ENCODE measurements at places on chromosomes 16 and 17.

- DNase-seq: no peak
These were observed 821 bp upstream of the GFAP start for GRCh38 chr17:44915862-44916780.

- DNase-seq: no peak
These were observed 58.7 kb downstream of the SOCS3 start for GRCh38 chr17:78300962-78301820.

DNA sequence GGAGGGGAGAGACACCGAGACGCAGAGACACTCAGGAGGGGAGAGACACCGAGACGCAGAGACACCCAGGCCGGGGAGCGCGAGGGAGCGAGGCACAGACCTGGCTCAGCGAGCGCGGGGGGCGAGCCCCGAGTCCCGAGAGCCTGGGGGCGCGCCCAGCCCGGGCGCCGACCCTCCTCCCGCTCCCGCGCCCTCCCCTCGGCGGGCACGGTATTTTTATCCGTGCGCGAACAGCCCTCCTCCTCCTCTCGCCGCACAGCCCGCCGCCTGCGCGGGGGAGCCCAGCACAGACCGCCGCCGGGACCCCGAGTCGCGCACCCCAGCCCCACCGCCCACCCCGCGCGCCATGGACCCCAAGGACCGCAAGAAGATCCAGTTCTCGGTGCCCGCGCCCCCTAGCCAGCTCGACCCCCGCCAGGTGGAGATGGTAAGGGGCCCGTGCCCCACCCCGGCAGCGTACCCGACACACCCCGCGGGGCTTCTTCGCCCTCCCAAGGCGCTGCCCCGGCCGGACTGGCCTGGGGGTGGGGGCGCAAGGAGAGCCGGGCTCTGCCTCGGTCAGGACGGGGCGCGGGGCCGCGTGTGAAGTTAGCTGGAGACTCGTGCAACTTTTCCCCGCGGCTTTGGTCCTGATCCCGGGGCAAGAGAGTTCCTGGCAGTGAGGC lies 427 bp downstream of the PPP1R1B start:
- no peak for DNase-seq

DNA sequence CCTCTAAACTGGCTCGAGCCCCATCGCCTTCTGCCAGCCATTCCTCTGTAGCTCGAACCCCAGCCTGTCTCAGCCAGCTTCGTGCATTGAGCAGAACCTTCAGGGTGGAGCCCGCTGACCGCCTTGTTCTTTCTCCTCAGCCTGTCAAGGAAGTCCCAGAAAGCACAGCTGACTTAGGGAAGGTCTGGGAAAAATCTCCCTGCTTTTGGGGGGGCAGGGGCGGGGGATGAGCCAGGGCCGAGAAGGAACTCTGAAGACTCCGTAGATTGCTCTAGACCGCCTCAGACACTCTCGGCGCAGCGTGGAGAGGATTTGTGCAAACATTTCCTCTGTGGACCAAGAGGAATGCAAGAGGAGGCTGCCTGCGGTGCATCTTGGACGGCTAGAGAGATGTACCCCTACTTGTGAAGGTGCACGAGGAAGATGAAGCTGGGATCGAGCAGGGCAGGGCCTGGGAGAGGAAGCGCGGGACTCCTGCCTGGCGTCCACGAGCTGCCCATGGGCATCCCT lies at the start of gene GLP2R:
Gene GLP2R, plus strand, starts transcription at position 284 of the 510 bp plus-strand sequence. Its CDS starts 140 bp downstream, at position 424.
- no peak for DNase-seq

- DNase-seq: peak; percentile 12
These were observed 59.1 kb downstream of the TIMM22 start for GRCh38 chr17:1055751-1056645.

GRCh38 chr17:63558441-63558840 lies 8.2 kb downstream of the DCAF7 start:
- no peak for DNase-seq

- no peak for DNase-seq
These were observed 36.9 kb downstream of the ERN1 start for GRCh38 chr17:64092952-64093451.

DNA sequence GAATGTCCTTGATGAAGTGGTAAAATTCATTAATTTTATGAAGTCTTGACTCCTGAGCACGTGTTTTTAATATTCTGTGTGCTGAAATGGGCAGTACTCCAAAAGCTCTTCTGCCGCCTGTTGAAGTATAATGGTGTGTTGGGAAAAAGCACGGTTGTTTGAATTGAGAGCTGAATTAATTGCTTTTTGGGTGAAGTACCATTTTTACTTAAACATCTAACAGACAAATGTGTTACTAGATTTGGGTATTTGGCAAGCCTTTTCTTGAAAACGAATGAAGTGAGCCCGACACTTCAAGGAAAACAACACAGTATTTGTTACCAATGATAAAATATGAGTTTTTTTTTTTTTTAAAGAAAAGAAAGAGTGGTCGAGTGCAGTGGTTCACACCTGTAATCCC lies 22.5 kb downstream of the WWP2 start:
- no peak for DNase-seq

GRCh38 chr17:55344514-55344997 lies 77.1 kb downstream of the MMD start:
- no peak for DNase-seq

DNA sequence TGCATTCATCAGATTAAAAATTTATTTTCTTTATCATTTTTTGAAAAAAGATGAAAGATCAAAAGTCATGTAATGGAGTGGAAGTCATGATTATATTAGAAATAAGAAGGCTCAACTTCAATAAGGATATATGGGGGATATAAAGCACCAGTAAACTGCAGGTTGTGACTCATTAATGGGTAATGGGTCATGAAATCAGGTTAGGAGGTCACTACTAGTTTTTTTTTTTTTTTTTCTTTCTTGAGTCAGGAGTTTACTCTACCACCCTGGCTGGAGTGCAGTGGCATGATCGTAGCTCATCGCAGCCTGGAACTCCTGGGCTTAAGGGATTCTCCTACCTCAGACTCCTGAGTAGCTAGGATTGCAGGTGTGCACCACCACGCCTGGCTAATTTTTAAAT lies 14.3 kb downstream of the EFCAB13 start:
- no peak for DNase-seq

Data from stimulated activated CD8-positive, alpha-beta memory T cell treated with anti-CD3 and anti-CD28 coated beads, Interleukin-4, amount 100 ng/mL, for 24 hours (primary cell).